ENCODE measurements at places on chromosomes 11 and 22. TPM values are rescaled to one million over a fixed set of nuclear protein-coding genes. Genes with fewer than 3 reads are reported as not detected.

SYT9 gene
- 2.9 TPM for total RNA-seq

ABCG4 gene
- total RNA-seq, result 3.2 TPM

CEP126 gene
- 9.6 TPM for total RNA-seq

PDE3B gene
- total RNA-seq, result 10.1 TPM

DENND5A gene
- total RNA-seq, result 82.0 TPM

CSNK2A3 gene
- 1.2 TPM for total RNA-seq

LRP4 gene
- 10.1 TPM for total RNA-seq

SDHAF2 gene
- 24.3 TPM for total RNA-seq

SLC25A18 gene
- 5.9 TPM for total RNA-seq
